Activated CD4-positive, alpha-beta T cell treated with anti-CD3 and anti-CD28 coated beads for 1 hour (primary cell): ENCODE measurements at places on chromosomes 12 and 14.

DNA sequence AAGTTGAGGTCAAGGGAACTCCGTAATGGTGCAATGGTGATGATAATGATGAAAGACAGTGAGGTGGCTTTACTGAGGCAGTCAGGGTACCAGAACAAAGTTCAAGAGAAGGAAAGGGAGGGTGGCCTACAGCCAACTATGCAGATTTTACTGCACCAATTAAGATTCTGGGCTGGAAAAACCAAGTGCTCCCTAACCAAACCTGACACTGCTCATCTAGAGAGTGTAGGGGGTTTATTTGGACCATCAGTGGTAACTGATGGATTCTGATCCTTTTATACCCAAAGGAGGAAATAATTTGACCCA lies 387 bp downstream of the LRRC9 start:
- DNase-seq, result no peak

- no peak for DNase-seq
These were observed 88.3 kb downstream of the RIN3 start for GRCh38 chr14:92601757-92602417.

DNA sequence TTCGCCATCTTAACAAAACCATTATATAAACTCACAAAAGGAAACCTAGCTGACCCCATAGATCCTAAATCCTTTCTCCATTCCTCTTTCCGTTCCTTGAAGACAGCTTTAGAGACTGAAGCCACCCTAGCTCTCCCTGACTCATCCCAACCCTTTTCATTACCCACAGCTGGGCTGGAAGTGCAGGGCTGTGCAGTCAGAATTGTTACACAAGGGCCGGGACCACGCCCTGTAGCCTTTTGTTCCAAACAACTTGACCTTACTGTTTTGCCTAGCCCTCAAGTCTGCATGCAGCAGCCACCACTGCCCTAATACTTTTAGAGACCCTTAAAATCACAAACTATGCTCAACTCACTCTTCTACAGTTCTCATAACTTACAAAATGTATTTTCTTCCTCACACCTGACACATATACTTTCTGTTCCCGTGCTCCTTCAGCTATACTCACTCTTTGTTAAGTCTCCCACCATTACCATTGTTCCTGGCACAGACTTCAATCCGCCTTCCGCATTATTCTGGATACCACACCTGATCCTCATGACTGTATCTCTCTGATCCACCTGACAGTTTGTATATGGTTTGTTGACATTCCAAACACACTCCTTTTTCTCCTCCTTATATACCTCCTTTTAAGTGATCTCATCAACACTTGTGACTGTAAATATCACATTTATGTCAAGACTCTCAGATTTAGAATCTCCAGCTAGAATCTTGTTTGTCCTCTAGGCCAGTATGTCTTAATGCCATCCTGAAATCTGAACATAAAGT lies 208.7 kb downstream of the KITLG start:
- no peak for DNase-seq

DNA sequence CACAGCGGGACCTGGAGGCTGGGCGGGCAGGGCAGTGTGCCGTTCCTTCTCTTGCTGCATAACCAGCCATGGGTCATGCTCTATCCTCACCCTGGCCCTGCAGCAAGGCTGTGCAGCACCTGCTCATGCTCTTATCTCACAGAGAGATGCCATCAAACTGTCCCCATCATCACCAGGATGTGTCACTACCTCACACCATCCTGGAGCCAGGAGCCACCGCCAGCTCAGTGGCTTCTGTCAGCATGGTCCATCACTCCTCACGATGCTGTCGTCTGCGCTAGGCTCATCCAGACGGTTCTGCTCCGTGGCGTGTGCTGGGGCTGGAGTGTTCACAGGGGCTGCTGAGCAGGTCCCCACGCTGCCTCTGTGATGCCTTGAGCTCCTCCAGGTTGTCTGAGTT lies 77.2 kb upstream of the DYNC1H1 start:
- no peak for DNase-seq

- no peak for DNase-seq
These were observed 38.1 kb upstream of the CDK17 start for GRCh38 chr12:96438330-96438729.

GRCh38 chr12:89436062-89436461 lies 83.8 kb upstream of the DUSP6 start:
- DNase-seq, result no peak

- DNase-seq, result no peak
These were observed 46.5 kb downstream of the TSPAN9 start for GRCh38 chr12:3123729-3124128.
